ENCODE measurements at places on chromosomes 13 and 19.

DNA sequence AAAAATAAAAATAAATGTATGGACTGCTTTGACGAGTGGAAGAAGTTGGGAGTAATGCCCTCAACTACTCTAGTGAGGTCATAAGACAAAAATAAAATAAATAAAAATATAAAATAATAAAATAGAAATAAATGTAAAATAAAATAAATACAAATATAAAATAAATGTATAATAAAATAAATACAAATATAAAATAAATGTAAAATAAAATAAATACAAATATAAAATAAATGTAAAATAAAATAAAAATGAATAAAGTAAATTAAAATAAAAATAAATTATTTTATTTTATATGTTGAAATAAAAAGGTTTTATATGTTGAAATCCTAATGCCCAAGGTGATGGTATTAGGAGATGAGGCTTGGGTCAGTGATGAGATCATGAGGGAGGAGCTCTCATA is 20.1 kb upstream of the IGSF23 start:
- DNase-seq = no peak

DNA sequence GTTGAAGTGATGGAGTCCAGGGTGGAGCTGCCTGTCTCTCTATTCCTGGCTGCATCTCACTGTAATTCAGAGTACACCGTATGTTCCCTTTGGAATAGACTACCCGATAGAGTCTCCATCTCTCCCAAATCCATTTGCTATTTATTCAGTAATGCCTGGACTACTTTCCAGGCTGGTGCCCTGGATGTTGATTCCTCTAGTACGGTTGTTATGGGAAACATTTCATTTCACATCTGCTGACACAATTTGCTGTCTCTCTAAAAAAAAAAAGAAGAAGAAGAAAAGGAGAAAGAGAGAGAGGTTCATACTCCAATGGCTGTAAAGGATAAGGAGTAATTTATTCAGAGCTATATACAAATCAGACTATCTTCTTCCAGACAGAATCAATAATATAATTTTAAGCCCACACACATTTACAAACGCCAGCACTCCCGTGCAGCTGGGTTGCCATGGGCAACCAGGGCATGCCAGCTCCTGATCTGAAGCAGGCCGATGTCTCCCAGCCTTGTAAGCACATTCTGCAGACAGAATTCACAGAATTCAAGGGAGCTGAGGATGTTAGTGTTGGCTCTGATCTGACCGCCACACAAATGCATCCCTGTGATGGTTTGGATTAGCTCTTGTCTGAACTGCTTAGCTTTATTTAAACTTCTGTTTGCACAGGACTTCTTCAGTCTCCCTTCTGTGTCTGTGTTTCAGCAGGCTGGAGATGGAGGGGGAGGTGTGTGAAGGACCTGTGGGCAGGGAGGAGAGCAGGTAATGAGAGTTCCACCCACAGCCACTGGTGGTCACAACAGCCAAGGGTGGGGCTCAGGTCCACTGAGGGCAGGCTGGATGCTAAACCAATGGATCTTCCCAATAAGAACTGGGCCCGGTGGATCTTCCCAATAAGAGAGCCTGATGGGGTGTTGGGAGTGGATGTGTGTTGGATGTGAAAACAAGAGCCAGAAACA is 66.0 kb downstream of the TEX26 start:
- peak; percentile 47 for DNase-seq

DNA sequence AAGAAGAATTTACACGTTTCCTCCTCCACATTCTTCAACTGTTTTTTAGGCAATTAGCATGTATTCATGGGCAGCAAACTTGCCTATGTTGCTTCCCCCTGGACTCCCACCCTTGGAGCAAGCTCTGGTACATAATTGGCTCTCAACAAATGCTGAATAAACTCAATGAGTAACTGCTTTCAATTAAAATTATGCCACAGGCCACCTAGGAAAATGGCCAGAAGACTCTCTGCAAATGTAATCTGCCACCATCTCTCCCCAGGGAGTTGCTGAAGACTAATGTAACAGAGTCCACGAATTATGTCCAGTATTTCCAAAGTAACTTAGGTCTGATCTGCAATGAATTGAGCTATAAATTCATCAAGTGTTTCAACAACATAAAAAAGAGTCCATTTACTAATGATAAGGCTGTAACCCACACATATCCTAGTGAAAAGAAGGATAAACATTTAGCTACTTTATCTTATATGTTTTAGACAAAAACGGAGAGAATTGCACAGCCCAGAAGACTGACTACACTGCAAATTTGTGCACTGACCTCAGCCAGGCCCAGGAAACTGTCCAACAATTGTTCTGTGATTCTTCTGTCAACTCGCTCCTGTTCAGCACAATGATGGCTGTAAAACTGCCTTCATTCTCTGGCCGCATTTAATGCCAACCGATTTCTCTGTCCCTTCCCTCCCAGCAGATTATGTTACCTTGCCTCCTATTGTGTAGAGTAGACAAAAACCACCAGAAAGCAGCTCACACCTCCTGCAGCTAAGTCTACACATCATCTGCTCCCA is 808.6 kb upstream of the ARGLU1 start:
- DNase-seq = no peak

DNA sequence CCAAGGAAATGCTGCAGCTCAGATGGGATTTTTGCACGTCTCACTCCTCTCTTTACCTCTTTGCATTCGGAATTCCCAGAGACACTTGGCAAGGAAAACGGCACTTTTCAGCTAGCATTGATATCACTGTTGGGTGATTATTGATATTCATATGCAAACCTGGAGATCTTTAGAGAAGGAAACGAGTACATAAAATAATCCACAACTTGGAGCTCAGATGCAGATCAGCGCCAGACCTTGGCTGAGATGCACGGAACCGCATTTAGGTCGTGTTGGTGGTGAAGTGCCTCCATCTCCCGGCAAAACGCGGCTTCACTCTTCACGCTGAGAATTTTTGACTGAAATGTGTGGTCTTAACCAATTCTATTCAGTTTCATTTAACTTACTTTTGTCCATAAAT is 77.2 kb upstream of the ARHGEF7 start:
- DNase-seq = no peak

GRCh38 chr19:10133596-10133995 is 13.9 kb upstream of the EIF3G start:
- no peak for DNase-seq

DNA sequence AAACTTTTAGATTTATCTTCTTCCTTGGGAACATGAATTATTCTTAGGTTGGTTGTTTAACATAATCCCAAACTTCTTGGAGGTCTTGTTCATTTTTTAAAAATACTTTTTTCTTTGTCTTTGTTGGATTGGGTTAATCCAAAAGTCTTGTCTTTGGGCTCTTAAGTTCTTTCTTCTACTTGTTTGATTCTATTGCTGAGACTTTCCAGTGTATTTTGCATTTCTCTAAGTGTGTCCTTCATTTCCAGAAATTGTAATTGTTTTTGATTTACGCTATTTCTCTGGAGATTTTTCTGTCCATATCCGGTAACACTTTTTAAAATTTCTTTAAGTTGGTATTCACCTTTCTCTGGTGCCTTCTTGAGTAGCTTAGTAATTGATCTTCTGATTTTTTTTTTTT is 9.8 kb upstream of the KLK15 start:
- DNase-seq = no peak

DNA sequence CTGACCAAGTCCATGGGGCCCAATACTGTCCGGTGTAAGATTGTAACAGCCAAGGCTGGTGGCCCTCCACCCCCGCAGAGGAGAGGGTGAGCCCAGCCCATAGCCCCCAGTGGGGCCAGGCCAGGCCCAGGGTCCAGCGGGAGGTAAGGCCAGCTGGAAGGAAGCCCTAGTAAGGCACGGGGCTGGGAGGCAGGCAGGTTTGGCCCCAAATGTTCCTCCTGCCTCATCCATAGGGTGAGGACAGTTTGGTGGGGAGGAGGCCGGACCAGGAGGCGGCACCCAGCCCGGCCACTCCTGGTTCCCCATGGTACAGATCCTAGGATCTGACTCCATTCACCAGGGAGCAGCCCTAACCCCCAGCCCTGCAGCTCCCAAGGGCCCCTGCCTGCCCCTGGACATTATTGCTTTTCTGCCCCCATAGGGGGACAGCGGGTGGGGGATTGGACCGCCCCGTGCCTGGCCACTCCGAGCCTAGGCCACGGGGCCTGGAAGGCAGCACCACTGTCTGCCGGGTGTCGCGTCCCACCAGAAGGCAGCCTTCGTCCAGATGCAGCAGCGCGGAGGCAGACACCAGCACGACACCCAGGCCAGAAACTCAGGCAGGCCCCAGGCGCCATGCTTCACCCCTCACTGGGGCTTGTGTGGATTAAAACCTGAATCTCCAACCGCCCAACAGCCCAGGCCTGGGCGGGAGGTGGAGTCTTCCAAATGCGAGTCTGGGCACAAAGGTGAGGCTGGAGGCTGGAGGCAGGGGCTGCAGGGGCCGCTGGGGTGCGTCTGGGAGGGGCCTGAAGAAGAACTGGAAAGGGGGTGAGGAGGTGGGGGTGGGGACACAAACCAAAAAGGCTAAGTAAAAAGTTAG is 6.7 kb upstream of the CCNP start:
- no peak for DNase-seq

DNA sequence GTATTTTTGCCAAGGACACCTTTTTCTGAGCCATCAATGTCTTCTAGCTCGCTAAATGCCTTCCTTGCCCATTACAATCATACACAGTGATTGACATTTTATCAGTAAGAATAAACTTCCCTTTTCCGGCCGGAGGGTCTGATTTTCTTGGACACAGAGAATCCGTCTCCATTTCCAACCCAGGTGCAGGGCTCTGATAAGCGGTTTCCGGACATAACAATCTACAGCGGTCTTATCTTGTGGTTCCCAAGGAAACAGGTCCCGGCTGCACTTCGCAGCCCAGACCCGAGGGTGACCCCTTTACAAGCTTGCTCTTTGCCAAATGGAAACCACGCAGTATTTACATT is 5.1 kb upstream of the ZNF77 start:
- DNase-seq = no peak

GRCh38 chr19:35114353-35115176 is 1.1 kb upstream of the FXYD3 start:
- peak; percentile 56 for DNase-seq

- DNase-seq = no peak
Observed at GRCh38 chr13:114115191-114115671, 17.2 kb downstream of the RASA3 start.

Data from mesothelial cell of epicardium (in vitro differentiated cells).